ENCODE measurements at places on chromosomes 3 and 15.

DNA sequence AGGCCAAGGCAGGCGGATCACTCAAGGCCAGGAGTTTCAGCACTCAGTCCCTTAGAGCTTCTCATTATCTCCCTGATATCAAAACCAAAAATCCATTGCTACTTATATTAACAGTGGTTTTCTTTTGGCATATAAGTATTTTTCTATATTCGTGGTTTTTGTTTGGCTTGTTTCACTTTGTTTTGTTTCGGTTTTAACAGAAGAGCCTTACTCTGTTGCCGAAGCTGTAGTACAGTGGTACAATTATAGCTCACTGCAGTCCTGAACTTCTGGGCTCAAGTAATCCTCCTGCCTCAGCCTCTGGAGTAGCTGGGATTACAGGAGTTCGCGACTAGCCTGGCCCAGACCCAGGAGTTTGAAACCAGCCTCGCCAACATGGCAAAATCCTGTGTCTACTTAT lies 42.5 kb upstream of the ARHGEF26 start:
- no peak for DNase-seq

GRCh38 chr3:189883113-189883753 lies 237.5 kb downstream of the P3H2 start:
- no peak for DNase-seq

- DNase-seq, result no peak
Measured at GRCh38 chr3:139676632-139677387, 962 bp downstream of the NMNAT3 start.

- no peak for DNase-seq
Measured at GRCh38 chr15:41925086-41925608, 31.3 kb upstream of the SPTBN5 start.

GRCh38 chr3:115666920-115667737 lies 43.8 kb downstream of the GAP43 start:
- no peak for DNase-seq

DNA sequence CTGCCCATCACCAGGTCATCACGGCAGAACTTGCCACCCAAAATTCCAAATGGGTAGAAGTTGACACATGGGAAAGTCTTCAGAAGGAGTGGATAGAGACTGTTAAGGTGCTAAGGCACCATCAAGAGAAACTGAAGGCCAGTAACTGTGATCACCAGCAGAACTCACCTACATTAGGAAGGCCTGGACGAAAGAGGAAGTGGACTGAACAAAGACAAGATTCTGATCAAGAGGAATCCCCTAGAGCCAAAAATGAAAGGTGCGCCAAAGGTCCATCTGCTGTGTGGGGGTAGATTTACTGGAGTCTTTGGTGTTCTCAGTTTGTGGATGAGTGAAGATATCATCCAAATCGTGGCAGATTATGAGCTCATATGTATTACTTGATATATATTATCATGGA lies 46.3 kb upstream of the P3H2 start:
- no peak for DNase-seq

- DNase-seq, result no peak
Measured at GRCh38 chr3:112078125-112079083, 7.8 kb upstream of the C3orf52 start.

- no peak for DNase-seq
Measured at GRCh38 chr3:157376603-157377300, 59.9 kb upstream of the PTX3 start.

- DNase-seq, result no peak
Measured at GRCh38 chr3:53022647-53023046, 23.2 kb downstream of the SFMBT1 start.

GRCh38 chr3:63370094-63370493 lies 92.0 kb downstream of the SYNPR start:
- DNase-seq, result no peak

GRCh38 chr3:30189900-30190299 lies 416.5 kb upstream of the TGFBR2 start:
- no peak for DNase-seq

DNA sequence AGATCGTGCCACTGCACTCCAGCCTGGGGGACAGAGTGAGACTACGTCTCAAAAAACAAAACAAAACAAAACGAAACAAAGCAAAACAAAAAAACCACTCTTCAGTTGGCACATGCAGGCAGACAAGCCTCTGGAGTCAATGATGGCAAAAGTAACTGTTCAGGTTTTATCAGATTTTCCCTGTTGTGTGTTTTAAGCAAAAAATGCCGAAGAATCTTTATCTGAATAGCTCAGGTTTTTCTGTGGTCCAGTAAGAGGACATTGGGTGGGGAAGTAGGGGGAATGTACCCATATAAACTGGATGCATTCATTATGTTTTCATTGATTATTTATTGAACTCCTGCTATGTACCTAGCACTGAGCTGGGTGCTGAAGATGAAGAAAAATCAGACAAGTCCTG lies 20.8 kb upstream of the BCL2A1 start:
- no peak for DNase-seq

DNA sequence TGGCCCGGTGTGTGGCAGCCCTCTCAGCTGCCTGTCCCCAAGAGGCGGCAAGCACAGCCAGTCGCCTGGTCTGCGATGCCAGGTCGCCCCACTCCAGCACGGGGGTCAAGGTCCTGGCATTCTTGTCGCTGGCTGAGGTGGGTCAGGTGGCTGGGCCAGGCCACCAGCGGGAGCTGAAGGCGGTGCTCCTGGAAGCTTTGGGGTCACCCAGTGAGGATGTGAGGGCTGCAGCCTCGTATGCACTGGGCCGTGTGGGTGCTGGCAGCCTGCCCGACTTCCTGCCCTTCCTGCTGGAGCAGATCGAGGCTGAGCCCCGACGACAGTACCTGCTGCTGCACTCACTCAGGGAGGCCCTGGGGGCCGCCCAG lies 20.8 kb downstream of the CAND2 start:
- no peak for DNase-seq

GRCh38 chr3:123287962-123288302 lies 86.2 kb downstream of the SEC22A start:
- no peak for DNase-seq

- DNase-seq, result no peak
Measured at GRCh38 chr3:108388136-108389132, 92.1 kb downstream of the HHLA2 start.

- no peak for DNase-seq
Measured at GRCh38 chr3:41592753-41593510, 369.0 kb downstream of the ULK4 start.
